ENCODE measurements at places on chromosomes 1 and 21.

GRCh38 chr1:3167255-3167654 lies 98.3 kb downstream of the PRDM16 start:
- no peak for DNase-seq

- DNase-seq, result no peak
Measured at GRCh38 chr1:201737352-201738060, 91.5 kb upstream of the IPO9 start.

GRCh38 chr1:51998701-51999100 lies 8.2 kb upstream of the RAB3B start:
- no peak for DNase-seq

GRCh38 chr1:154801234-154802011 lies 68.7 kb downstream of the KCNN3 start:
- DNase-seq, result no peak
